Activated T-helper 17 cell treated with anti-CD3 and anti-CD28 coated beads, Interleukin-2, amount 50 U/mL, for 72 hours (primary cell): ENCODE measurements at places on chromosomes 12 and 14.

- no peak for ATAC-seq
Observed at GRCh38 chr12:19248929-19249602, 119.5 kb downstream of the PLEKHA5 start.

- no peak for ATAC-seq
Observed at GRCh38 chr12:66800046-66800445, 121.2 kb upstream of the GRIP1 start.

- peak; percentile 71 for ATAC-seq
Observed at GRCh38 chr12:57224973-57225679, 4.4 kb upstream of the SHMT2 start.

GRCh38 chr14:58633831-58634230 lies 3.9 kb upstream of the DACT1 start:
- ATAC-seq = no peak

DNA sequence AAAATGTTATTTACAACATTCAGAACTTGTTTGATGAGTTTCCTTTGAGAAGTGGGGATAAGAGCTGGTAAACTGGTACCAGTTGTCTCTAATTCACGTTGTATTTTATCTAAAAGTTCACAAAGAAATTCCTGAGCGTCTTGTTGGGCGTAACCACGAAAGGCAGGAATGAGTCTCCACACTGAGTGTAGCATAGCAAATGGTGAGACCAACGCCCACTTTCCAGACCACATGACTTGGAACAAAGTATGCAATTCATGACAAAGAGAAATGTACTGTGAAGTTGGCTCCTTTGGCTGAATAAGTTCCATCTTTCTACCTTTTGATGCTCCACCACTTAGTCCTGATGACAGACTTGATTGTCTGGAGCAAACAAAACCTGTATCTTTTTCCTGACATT lies 18.4 kb downstream of the USP44 start:
- peak; percentile 72 for ATAC-seq

DNA sequence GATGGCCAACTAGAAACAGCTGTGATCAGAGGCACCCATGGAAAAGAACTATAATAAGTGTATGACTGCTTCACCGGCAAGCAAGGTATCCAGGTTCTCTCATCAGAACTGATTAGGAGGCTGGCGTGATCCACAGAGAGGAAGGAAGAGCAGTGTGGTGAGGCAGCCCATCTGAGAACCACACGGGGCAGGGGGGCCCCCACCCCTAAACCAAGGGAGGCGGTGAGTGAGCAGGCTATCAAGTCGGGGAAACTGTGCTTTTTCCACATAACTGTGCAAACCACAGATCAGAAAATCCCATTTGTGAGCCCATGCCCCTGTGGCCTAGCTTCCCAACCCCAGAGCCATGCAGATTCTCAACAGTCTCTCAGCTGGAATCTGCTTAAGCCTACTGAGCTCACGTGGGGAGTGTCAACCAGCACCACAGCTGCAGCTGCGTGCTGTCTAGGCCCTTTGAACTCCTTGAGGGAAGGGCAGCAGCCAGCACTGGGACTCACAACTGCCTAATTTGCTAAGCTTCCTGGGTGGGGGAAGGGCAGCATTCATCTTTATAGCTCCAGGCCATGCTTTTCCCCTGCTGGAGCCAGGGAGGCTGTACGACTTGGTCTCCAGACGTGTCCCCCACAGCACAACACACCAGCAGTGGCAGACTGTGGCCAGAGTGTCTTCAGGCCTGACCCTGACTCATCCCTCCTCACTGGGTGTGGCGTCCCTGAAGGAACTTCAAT lies 444.4 kb upstream of the ATP2B1 start:
- ATAC-seq = no peak

DNA sequence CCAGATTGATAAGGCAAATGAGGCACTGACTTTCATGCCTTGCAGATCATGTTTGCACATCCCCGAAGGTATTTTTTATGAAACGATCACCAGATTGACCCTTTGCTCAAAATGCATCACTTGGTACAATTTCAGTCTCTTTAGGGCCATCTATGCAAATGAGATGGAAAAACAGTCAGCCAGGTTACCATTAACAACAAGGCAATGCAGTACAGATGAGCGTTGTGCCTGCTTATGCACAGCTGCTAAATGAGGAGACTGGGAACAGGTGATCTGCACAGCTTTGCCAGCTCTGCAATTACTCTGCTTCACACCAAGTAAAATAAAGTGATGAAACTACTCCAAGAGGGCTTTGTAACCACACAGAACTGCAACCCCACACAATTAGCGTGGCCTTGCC lies 26.1 kb upstream of the PLEKHG7 start:
- no peak for ATAC-seq

DNA sequence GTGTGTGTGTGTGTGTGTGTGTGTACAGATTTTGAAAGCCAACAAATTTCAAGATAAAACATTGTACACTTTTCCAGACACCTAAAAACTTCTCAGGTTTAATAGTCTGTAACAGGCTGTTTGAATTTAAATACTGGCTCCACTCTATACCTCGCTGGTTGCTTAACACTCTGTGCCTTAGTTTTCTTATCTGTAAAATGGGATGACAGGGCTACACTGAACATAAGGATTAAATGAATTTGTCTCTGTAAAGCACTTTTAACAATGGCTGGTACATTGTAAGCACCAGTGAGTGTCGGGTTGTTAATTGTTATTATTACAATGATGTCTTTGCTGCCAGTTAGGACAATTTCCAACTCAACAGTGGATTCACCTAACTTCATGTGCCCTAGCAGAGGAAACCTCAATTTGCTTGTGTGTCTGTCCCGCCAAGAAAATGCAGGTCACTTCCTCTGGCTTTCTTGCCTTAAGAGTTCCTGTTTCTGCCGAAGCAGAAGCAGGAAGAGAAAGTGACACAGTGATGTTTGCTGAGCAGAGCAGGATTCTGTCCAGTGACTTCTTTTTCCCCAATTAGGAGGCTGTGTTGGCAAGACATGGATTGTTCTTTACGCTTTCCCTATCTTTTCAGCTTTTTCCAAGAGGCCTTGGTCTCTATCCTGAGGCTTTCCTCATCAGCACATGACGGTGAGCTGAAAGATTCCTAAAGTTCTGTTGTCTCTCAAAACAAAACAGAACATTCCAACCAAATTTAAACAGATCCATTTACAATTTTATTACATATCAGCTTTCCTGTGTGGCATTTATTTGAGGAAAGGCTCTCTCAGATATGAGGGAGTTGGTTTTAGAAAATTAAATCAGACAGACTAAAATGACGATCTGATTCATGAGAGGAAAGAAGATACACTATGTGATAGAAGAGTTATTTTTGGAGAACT lies 154.1 kb upstream of the ATP2B1 start:
- peak; percentile 60 for ATAC-seq

DNA sequence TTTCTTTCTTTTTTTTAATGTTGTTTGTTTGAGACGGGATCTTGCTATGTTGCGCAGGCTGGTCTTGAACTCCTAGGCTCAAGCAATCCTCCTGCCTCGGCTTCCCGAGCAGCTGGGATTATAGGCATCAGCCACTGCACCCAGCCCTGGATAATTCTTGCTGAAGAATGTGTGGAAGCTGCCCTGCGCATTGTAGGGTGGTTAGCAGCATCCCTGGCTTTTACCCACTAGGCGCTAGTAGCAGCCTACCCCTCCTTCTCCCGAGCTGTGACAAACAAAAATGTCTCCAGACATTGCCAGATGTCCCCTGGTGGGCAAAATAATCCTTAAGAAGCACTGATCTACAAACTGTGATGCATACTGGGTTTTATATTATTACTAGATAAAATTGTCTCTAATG lies 6.6 kb downstream of the DCAF4 start:
- no peak for ATAC-seq

- no peak for ATAC-seq
Observed at GRCh38 chr12:71174825-71175224, 17.0 kb upstream of the TSPAN8 start.

DNA sequence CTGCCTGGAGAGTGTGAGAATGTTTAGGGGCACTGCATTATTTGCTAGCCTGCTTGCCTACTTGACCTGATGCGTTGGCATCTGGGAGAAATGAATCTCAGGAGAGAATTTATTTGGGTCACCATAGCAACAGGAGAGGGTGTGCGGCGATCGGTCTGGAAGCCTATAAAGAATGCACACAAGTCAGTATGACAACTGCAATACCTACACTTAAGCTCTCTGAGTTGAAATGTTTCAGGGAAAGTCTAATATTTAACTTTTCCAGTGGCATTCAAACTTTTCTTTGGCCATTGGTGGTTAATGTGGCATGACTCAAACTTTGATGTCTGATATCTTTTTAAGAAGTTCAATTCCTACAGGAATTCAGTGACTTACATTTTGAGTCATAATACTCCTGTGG lies 205.1 kb downstream of the NEDD1 start:
- ATAC-seq = no peak
